ENCODE measurements at places on chromosomes 5 and 9.

GRCh38 chr5:43148417-43148816 is 27.7 kb downstream of the ZNF131 start:
- no peak for DNase-seq

DNA sequence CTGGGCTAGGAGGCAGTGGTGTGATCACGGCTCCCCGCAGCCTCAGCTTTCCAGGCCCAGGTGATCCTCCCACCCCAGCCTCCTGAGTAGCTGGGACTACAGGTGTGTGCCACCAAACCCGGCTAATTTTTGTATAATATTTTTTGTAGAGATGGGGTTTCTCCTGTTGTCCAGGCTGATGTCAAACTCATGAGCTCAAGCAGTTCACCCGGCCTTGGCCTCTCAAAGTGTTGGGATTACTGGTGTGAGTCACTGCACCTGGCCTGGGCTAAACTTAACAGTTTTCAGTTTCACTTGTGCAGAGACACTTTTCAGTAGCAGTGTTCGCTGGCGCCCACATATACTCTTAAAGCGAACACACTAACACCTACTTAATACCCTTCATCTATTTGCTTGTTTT is 205.6 kb upstream of the ZNF608 start:
- DNase-seq, result no peak

- DNase-seq, result no peak
These were observed 10.2 kb downstream of the ZNF608 start for GRCh38 chr5:124736082-124736804.

- no peak for DNase-seq
These were observed 125.0 kb downstream of the LHFPL2 start for GRCh38 chr5:78523314-78524193.

DNA sequence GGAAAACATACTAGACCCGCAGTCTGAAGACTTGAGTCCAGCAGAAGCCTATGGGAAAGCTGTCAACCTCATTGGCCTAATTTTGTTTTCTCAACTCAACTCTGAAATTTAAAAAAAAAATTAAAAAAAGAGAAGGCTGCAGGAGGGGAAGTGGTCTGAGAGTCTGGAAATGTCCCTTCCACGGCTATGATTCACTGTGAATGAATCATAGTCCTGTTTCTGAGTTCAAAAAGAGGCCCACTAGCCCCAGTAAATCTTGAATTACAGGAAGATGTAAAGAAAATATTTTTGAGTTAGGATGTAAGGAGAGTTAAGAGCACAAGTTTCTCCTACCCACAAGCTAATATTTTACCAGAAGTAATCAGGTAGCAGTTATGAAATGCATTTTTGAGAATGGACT is 565.5 kb upstream of the DMAC1 start:
- DNase-seq, result peak; percentile 57

GRCh38 chr9:10443868-10444204 is 169.0 kb downstream of the PTPRD start:
- no peak for DNase-seq

GRCh38 chr9:115880221-115880885 is 273.2 kb upstream of the PAPPA start:
- DNase-seq, result no peak

DNA sequence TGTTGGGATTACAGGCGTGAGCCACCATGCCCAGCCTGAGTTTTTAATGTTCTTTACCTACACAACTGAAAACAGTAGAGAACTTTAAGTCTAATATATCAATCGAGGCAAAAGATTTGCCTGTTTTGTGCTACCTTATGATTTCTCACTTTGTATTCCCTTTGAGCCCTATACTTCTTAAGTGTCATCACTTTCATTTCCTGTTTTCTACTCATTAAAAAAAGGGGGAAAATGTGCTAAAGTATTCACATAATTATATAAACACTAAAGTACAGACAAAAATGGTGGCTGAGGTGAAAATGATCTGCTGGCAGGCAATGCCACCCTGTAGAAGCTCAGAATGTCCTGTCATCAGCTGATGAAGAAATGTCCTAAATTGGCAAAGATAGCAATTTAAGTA is 23.6 kb downstream of the ATG10 start:
- no peak for DNase-seq

DNA sequence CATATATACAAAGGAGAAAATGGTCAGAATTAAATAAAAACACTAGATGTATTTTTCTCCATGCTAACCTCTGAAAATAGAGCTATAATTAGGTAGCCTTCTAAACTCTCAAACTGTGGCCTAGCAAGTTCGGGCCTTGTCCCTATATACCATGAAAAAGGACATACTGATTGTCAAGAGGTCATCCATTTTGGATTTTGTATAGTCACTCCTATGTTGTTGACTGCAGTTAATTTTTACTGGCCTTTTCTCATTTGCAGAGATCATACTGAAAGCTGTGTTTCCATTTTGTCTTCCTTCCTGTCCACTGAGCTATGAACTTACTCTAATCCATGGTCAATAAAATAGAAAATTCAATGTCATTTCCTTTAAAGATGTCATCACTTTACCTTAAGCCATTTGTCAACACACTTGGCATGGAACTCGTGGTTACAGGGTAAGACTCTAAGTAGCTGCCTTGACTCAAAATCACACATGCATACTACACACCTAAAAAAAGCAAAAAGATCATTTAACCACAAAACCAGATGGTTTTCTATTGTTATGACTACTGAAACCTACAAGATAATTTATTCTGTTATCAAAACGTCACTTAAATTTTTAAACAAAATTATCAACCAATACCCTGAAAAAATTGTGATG is 58.0 kb downstream of the RNF38 start:
- DNase-seq, result no peak

DNA sequence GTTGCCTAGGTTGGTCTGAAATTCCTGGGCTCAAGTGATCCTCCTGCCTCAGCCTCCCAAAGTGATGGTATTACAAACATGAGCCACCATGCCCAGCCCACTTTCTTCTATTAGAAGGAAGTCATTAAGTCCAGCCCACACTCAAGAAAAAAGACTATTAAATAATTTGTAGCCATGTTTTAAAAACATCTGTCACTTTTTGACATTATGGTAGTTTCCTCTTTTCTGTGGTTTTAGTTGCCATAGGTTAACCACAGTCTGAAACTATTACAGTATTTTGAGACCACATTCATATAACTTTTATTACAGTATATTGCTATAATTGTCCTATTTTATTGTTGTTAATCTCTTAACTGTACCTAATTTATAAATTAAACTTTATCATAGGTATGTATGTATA is 31.9 kb upstream of the C5orf24 start:
- DNase-seq, result no peak

GRCh38 chr5:173228639-173229381 is 6.2 kb downstream of the NKX2-5 start:
- DNase-seq, result no peak

DNA sequence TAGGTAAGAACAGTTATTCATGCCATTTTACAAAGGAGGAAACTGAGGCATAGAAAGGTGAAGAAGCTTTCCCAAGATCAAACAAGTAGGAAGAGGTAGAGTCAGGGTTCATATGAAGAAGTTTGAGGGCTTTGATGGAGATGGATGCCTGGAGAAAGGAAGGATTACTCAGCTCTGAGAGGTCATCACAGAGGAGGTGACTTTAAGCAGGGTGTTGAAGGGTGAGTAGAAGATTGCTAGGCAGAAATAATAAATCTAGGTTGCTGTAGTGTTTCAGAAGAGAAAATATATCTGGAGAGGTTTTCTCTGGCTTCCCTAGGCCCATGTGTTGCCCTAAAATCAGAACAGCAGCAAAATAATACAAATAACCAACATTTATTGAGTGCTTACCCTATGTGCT is 196.3 kb downstream of the PALM2AKAP2 start:
- no peak for DNase-seq

DNA sequence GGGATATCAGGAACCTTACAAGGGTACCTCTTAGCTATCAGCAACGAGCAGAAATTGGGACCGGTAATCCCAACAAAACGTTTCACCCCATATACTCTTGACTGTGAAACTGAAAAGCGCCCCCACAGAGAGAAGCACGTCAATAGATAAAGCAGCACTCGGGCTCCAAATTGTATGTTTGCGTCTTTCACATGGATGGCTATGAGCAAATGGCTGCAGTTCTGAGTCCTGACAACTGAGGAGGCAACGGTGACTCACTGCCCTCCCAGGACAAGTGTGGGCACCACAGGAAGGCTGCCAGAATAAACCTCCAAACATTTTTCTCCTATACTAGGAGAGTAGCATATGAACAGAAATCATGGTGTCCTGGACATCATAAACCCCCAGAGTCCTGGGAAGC is 36.6 kb downstream of the SEMA4D start:
- DNase-seq, result peak; percentile 76

GRCh38 chr9:97505845-97506244 is 4.4 kb downstream of the TMOD1 start:
- no peak for DNase-seq

- no peak for DNase-seq
These were observed 8.2 kb downstream of the TLX3 start for GRCh38 chr5:171317230-171317629.

DNA sequence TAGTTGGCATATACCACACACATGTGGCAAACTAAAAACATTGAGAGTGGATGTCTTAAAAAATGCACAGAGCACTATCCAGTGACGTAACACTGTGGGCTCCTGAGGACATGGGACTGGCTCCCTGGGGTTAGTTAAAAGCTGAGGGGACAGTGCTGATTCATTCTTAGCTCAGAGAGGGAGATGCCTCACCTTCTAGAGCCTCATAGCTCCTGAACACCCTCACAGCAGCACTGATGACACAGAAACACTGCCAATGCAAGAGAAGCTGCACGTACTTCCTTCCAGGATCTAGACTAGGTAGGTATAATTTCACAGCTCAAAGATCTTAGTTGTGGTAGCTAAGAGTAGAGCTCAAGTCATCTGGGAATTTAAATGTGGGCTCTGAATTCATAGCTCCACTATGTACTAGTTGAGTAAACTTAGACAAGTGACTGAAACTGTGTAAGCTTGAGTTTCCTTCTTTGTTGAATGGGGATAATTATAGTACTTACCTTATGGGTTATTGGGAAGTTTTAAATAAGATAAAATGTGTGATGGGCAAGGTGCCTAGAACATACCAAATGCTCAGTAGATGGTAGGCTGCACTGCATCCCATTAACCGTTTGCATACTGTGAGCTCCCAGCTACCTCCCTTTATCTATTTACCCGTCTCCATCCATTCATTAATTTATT is 279.9 kb downstream of the ASTN2 start:
- DNase-seq, result peak; percentile 51

DNA sequence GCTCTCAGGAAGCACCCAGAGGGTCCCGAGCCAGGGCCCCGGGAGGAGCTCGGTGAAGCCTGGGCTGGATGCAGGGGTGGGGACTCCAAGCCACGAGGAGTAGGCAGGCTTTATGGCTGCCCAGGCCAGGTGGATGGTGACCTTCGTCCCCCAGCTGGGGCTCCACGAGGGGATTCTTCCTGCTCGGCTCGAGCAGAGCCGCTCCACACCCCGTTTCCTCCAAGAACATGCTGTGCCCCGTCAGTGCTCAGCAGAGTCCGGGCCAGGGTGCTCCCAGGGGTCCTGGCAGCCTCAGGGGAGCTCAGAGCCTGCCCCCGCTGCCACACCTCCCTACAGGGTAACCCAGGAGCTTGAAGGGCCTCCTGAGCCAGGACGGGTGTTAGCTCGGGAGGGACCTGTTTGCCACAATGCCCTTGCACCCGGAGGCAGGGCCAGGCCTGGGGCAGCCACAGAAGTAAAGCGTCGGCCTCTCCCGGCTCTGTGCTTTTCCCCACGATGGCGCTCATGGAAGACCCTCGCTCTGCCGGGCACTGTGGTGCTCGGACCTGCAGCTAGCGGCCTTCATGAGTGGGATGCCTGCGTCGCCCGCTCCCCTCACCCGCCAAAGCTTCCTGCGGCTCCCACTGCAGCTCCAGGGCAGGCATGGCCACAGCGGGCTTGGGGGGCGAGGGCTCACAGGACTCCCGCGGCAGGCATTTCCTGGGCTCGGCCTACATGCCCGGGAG is 86.8 kb downstream of the KCNT1 start:
- DNase-seq, result no peak

DNA sequence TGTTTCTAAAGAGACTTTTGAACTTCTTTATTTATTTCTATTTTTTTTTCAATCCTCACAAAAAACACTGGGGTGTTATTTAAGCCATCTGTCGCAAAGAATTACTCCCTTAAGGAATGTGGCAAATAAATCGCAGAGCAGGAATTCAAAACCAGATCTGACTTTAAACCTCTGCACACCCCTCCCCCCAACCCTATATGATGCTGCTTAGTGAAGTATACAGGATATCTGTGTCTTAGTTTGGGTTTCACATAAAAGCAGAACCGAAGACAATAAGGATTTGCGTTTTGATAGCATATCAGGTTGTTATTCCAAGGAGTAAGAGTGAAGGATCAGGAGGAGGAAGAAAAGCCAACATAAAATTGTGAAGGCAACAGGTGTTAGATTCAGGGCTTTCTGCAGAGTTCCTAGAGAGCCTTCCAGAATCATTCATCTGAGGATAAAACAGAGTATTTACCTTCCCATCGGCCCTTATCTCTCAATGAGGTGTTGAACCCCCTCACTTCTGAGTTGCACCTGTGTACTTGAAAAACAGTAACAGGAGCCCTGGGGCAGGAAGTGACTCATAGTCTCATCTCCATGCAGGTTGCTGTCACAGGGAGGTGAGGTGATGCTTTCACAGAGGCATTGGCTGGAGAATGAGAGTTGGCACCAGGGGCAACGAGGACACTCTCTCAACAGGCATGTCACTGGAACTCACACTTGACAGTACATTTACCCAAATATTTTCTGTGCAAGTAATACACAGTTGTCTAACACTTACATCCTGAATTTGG is 33.5 kb upstream of the DMRT3 start:
- no peak for DNase-seq

DNA sequence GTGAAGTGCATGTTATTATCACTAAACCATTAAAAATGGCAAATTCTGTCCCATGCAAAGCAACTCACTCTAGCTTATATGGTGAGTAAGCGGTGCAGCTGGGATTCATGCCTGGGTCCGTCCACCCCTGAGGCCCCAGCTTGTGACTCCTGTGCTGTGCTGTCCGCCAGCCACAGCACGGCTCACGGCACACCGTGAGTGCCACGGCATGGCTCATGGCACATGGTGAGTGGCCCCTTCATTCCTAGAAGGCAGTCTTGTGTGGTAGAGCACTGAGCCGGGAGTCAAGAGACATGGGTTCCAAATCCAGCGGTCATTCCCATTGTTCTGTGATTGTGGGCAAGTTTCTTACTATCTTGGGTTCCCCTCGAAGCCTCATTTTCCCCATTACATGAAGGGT is 18.8 kb downstream of the RGS3 start:
- DNase-seq, result no peak

DNA sequence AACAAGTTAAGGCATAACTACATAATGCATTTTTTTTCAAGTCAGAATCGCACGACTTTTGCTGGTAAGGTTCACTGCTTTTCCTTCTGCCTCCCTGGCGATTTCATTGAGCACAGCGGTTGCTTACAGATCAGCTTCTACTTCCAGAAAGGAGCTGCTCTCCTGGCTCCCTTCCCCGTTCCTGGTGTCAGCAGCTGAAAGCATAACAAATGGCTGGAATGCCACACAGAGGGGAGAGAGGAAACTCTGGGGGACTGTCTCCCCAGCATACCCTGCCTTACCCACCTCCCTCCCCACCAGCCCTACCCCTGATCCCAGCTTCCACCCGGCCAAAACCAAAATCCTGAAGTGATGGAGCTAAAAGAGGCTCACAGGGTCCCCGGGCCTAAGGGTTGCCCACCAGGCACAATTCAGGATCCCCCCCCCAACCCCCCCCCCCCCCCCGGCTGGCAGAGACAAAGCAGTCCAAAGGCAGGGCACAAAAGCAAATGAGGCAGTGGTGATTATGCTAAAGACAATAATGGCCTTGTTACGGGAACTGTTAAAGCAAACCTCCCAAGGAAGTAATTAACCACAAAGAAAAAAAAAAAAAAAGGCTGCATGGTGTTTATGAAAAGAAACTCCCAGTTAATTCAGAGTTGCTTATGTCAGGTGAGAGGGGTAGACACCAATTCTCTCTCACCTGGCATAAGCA is 126.1 kb upstream of the WWC1 start:
- no peak for DNase-seq

All from RCC 7860 (cell line).